ENCODE measurements at places on chromosomes 6 and 20. TPM values are rescaled to one million over a fixed set of nuclear protein-coding genes. Genes with fewer than 3 reads are reported as not detected.

PRL gene
- total RNA-seq: not detected

ENPP5 gene
- not detected for total RNA-seq

DNA sequence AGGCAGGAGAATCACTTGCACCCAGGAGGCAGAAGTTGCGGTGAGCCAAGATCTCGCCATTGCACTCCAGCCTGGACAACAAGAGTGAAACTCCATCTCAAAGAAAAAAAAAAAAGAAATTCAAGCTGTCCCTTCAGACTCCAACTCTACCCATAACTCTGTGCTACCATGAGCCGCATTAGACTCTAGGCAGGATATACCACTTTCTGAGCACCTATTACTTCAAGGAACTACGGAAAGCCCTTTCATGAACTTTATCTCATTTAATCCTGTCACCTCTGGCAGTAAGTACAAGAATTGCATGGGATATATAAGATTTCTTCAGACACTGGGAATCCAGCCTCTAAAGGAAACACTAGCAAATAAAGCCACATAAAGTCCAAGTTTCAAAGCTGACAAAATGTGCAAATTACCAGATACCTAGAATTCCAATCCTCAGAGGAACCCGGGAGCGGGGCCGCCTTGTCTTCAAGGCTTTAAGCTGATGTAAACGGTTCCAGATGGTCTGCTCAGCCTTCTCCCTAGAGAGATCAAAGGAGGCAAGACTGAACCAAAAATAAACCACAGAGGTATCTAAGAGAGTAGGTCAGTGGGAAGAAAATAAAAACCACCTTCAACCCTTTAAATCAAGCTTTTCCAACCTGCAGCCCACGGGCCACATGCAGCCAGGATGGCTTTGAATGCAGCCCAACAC is 9.4 kb downstream of the CDK5RAP1 start:
- DNase-seq: no peak

- no peak for DNase-seq
Observed at GRCh38 chr6:162290846-162291465, 436.6 kb downstream of the PRKN start.

GRCh38 chr6:30507849-30508827 is 18.8 kb downstream of the HLA-E start:
- DNase-seq: no peak

DEF6 gene
- total RNA-seq: 1.2 TPM

- DNase-seq: no peak
Observed at GRCh38 chr20:37390891-37391525, 45.1 kb downstream of the SRC start.

CST5 gene
- total RNA-seq: not detected

EEF1A1 gene
- 13,006 TPM for total RNA-seq

PAQR8 gene
- 24.7 TPM for total RNA-seq

DNA sequence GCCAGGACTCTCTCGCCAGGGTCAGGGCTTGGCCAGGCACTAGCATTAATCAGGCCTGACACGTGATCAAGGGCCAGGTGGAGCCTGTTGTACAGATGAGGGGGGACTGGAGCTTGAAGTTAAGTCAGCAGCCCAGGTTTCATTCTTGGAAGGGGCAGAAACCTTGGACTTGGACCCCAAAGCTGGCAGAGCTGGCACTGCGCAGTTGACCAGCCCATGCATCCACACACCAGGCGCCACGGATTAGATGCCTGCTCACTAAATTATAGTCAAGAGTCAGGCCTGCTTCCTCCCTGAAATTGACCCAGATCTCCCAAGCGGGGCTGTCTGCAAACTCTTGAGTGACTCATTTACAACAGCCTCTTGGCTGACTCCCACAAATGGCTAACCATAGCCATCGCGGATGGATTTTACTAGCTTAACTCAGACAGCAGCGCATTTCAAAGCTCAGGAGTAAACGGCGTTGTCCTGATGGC is 4.1 kb upstream of the TAF4 start:
- peak; percentile 56 for DNase-seq

GRCh38 chr20:50196248-50196647 is 5.6 kb downstream of the CEBPB start:
- no peak for DNase-seq

MPIG6B gene
- not detected for total RNA-seq

- DNase-seq: no peak
Observed at GRCh38 chr6:137363805-137364138, 130.4 kb downstream of the OLIG3 start.

DNA sequence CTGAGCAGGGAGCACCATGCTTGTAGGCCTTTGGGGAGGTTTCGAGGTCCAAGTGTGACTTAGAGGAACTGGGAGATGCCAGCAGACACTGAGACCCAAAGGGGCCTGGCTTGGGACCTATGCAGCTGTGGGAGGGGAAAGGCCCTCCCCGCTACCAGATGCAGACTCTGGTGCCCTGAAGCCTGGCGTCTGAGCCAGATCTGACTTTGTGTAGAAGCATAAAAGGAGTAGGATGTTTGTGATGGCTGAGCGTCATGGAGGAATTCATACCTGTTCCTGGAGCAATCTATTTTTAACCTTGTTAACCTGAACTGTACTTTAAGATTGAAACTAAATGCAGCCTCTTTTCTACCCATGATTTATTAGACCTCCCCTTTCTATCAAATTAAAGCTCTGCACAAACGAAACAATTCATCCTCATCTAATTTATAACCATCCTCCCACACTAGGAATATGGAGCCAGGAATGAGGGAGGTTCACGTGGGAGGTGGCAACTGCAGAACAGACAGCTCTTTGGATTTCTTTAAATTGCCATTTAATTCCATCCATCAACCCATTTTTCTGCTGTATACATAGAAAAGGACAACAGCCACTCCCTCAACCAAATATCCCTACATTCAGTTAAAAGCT is 172.6 kb upstream of the AGPAT4 start:
- DNase-seq: no peak

DNA sequence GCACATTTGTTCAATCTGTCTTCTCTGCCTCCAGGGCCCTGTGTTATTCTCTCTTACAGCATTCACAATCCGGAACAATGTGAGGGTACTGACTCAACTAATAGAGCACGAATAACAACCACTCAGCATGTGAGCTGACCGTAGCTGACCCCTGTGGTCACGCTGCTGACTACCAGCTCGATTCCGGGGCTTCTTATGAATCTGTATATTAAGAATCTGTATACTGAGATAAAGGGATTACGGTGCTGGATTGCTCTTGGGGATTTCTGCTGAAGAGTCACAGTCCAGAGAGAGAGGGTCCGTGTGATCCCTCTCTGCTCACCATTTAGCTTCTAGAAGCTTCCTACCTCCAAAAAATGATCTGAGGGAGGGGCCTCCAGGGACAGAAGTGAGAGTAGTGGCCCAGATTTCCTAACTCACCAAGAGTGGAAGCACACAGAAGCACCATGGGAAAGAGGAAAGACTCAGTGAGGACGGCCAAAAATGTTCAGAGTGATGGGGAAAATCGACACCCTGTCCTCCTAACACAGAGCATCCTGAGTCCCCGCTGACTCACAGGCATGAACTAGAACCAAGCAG is 156.2 kb downstream of the THBS2 start:
- no peak for DNase-seq

DNA sequence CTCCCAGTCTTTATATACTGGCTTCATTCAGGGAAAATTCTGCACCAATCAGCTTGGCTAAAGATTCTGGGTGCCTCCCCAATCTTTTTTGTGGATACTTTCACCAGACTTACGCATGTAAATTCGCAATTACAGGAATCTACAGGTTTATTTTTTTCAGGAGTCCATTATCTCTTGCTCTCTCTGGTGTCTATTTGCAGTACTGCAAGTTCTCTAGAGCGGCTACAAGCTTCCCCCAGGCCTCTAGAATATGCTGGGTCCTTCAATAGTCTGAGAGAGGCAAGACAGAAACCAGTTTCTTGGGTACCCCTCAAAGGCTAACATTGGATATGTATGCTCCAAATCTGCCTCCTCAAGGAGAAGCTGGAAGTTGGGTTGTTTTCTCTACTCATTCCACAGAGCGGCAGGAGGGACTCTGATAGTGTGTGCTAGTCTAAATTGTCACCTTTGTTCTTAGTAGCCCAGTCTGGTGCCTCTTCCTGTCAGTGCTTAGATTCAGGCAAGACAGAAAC is 58.5 kb downstream of the SUN5 start:
- DNase-seq: no peak

FLRT3 gene
- not detected for total RNA-seq

PDE10A gene
- total RNA-seq: 17.6 TPM

GRCh38 chr6:25155211-25155610 is 124.0 kb upstream of the CARMIL1 start:
- no peak for DNase-seq

GRCh38 chr6:5083813-5084359 is 1.3 kb upstream of the PPP1R3G start:
- DNase-seq: no peak

HLA-DOA gene
- 8.2 TPM for total RNA-seq

SEC23B gene
- 27.1 TPM for total RNA-seq

PPP1R3D gene
- 7.9 TPM for total RNA-seq

CST2 gene
- not detected for total RNA-seq

OR2J3 gene
- not detected for total RNA-seq

- no peak for DNase-seq
Observed at GRCh38 chr6:106448000-106448426, 87.5 kb downstream of the CRYBG1 start.

- no peak for DNase-seq
Observed at GRCh38 chr6:133544419-133544818, 303.3 kb downstream of the EYA4 start.

BMP2 gene
- total RNA-seq: 17.0 TPM

TTK gene
- not detected for total RNA-seq

GRCh38 chr6:16782278-16782677 is 21.0 kb upstream of the ATXN1 start:
- DNase-seq: no peak

DNA sequence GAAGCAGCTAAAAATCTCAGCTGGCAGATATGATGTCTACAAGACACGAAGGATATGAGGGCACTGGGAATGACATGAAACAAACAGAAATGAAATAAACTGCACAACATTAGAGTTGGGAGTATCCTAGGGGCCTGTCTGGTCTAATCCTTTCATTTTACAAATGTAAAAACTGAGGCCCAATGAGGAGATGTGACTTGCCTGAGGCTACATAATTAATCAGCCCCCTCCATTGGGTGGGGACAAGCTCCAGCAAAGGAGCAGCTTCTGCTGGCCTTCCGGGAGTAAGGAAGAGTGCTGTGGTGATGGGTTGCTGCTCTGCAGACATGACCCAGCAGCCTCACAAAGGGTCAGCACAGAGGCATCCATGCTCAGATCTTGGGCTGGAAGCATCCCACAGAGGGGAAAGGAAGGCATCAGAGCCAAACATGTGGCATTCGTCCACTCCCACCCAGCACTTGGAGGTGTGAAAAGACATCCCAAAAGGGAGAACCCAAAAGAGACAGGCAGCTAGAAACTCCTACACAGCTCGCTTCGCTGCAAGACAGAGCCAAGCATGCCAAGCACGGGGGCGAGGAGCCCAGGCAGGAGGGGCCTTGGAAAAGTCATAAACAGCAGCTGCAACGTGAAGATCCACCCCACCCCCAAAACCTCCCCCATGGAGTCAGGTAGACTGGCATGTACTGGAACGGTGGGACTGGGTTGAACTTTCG is 183.7 kb downstream of the UNC5CL start:
- no peak for DNase-seq

GRCh38 chr6:47733879-47734558 is 35.6 kb downstream of the ADGRF4 start:
- no peak for DNase-seq

- no peak for DNase-seq
Observed at GRCh38 chr20:55216525-55217242, 741.3 kb downstream of the DOK5 start.

GRCh38 chr6:83849127-83849526 is 4.0 kb upstream of the RIPPLY2 start:
- DNase-seq: no peak

- DNase-seq: peak; percentile 35
Observed at GRCh38 chr6:128519132-128519930, 1.1 kb downstream of the PTPRK start.

GRCh38 chr6:163842467-163842866 is 427.9 kb downstream of the QKI start:
- no peak for DNase-seq

TINAG gene
- not detected for total RNA-seq

PSORS1C2 gene
- not detected for total RNA-seq

DNA sequence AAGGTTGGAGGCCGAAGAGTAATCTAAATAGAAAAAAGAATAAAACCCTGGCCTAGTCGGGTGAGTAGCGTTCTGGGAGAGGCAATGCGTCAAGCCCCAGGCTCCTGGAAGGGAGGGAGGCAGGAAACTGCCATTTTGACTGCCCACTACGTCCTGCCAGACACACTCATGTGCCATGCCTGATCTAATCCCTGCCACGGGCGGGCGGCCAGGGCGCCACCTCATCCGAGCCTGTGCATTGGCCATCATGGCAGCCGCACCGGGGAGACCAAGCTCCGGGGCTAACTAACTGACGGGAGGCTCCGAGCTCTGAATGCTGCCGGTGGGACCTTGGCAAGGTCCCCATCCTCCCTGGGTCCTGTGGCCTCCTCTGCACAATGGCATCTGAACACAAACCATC is 68.8 kb downstream of the INSM1 start:
- no peak for DNase-seq

- DNase-seq: peak; percentile 85
Observed at GRCh38 chr6:160030103-160030502, 61.2 kb downstream of the IGF2R start.

TMEM244 gene
- not detected for total RNA-seq

- no peak for DNase-seq
Observed at GRCh38 chr6:15763837-15764236, 101.0 kb upstream of the DTNBP1 start.

GRCh38 chr20:32516583-32517517 is 68.3 kb downstream of the NOL4L start:
- no peak for DNase-seq

DNA sequence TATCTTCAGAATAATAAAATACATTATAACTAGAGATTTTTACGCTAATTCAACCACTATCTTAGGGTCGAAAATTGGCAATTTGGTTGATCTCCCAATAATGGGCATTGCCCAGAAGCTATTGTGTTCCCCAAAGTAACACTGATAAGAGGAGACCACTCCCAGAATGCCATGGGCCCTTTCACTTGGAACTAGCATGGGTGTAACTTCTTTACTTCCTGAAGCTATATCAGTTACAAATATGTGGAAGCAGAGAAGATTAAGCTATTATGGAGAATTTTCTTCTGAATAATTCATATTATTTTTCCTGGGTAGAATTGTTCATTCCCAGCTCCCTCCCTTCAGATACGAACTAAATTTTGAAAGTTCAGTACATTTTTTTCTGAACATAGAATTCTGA is 48.2 kb upstream of the JAG1 start:
- DNase-seq: no peak

- DNase-seq: no peak
Observed at GRCh38 chr6:120496661-120497060, 837.6 kb downstream of the TBC1D32 start.

LPA gene
- total RNA-seq: 0.88 TPM

OARD1 gene
- 21.9 TPM for total RNA-seq
